ENCODE measurements at places on chromosomes 3 and 15. TPM values are rescaled to one million over a fixed set of nuclear protein-coding genes. Genes with fewer than 3 reads are reported as not detected.

DNA sequence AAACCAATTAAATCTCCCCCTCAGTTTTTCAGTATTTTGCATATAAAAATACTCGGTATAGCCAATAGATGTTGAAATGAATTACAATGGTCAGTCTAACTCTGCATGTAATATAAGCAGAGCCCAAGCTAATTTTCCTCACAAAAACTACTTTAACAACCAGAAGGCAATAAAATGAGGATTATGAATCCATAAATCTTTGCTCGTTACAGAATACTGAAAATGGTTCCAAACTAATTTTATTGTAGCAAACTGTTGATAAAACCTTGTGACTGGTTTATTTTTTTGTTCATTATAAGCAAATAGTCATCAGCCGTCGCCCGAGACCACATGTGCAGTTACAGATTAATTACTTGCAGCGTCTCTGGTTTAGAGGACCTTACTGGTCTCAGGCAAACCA lies 183.2 kb downstream of the SSR3 start:
- DNase-seq: no peak

DNA sequence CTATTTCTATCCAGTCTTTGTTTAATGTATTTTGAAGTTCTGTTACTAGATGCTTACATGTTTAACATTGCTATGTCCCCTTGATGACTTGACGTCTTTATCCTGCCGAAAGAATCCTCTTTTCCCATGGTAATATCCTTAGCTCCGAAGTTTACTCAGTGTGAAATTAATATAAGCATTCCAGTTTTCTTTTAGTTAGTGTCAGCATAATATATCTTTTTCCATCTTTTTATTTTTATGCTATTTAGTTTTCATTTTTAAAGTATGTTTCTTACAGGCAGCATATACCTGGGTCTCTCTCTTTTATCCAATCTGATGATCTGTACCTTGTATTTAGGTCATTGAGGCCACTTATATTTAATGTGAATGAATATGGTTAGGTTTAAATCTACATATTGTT lies 39.1 kb upstream of the MEF2A start:
- no peak for DNase-seq

- DNase-seq: no peak
Observed at GRCh38 chr3:20405744-20406143, 219.7 kb upstream of the SGO1 start.

DNA sequence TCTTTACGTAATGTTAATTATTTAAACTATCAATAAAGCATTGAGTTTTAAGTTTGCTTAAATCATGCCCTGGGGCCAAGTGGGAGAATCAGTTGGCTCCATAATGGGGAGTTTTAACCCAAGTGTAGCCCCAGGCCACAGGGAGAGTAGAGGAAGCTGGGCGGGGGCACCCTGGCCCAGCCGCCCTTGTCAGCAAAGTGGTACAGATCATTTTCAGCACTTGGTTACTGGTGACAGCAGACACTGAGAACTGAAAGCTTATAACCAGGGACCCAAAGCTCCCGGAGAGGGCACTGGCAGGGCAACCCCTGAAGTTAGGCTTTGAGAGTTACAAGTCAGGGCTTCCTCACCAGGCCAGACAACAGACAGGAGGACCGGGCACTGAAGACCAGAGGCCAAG lies 90.6 kb downstream of the SEMA5B start:
- no peak for DNase-seq

The TRPM7 gene
- total RNA-seq: 37.9 TPM

The ACTC1 gene
- 3.8 TPM for total RNA-seq

The ROBO2 gene
- 12.3 TPM for total RNA-seq

The APEH gene
- 132 TPM for total RNA-seq
